BE2C (cell line): ENCODE measurements at places on chromosomes 6 and 20.

DNA sequence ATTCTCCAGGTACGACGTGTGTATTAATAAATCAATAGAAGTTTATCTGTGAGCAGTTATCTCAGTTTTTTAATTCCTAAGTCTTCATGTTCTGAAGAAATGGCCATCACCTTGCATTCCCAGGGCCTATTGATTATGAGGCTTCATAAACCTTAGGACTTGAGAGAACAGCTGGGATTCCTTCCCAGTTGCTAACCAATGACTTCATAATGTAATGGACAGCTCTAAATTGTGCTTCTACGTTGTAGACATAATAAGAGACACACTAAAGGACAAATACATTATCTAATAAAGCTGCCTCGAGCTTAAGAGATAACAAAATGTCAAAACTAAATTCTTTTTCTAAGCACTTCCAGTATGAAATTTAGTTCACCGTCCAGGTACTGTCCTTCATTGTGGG, 30.6 kb downstream of the TSHZ2 start:
- no peak for DNase-seq

DNA sequence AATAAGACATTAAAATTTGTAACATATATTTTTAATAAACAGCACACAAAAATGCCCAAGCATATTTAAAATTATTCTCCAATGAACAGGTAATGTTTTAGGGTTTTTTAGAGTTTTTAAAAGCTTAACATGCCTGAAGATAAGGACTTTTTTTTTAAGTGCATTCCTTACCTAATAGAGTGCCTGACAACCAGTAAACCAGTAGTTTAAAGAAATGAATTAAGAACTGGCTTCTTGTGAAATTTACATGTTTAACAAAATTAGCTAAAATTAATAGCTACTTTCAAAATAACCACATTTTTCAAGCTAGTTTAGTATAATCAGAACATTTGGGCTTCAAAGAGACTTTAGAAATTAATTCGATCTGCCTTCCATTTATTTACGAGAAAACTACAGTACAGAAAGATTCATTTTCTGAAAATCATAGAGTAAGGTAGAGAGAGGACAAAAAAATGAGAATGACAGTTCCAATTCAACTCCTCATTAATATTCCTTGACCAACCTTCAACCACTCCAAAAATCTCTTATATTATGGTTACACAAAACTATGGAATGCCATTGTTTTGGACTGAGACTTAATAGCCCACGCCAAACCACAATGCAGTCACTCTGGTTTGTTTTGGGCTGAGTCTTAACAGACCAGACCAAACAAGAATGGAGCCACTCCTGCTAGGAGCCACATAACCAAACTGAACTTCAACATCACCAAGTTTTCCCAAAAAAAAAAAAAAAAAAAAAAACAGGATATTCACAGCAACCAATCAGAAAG, 5.7 kb upstream of the PLN start:
- DNase-seq, result no peak

GRCh38 chr6:912871-913835, 220.2 kb upstream of the EXOC2 start:
- no peak for DNase-seq

- no peak for DNase-seq
Observed at GRCh38 chr20:47944682-47945081, 159.4 kb upstream of the SULF2 start.

- no peak for DNase-seq
Observed at GRCh38 chr6:110810896-110811586, 4.2 kb downstream of the CDK19 start.

- no peak for DNase-seq
Observed at GRCh38 chr20:361561-361960, 14.7 kb downstream of the NRSN2 start.

- DNase-seq, result peak; percentile 80
Observed at GRCh38 chr20:48489656-48490055, 338.1 kb downstream of the PREX1 start.

DNA sequence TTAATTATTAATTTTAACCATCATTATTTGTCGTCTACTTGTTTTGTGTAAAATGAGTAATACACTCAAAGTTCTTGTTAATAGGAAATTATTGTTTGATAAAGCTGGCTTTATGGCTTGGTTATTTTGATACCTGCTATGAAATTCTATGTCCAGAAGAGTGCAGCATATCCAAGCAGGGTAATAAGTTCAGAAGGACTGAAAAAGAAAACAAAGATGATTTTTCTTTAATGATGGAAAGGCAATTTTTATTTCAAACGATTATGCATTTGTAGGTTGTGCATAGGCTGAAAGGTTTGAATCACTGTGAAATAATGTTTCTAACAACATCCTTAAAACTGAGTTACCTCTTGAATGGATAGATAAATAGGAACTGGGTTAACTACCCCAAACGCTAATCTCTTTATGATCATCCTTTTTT, 1.4 kb upstream of the MAN1A1 start:
- DNase-seq, result no peak
